Activated naive CD4-positive, alpha-beta T cell (primary cell): ENCODE measurements at places on chromosomes 13 and 19.

DNA sequence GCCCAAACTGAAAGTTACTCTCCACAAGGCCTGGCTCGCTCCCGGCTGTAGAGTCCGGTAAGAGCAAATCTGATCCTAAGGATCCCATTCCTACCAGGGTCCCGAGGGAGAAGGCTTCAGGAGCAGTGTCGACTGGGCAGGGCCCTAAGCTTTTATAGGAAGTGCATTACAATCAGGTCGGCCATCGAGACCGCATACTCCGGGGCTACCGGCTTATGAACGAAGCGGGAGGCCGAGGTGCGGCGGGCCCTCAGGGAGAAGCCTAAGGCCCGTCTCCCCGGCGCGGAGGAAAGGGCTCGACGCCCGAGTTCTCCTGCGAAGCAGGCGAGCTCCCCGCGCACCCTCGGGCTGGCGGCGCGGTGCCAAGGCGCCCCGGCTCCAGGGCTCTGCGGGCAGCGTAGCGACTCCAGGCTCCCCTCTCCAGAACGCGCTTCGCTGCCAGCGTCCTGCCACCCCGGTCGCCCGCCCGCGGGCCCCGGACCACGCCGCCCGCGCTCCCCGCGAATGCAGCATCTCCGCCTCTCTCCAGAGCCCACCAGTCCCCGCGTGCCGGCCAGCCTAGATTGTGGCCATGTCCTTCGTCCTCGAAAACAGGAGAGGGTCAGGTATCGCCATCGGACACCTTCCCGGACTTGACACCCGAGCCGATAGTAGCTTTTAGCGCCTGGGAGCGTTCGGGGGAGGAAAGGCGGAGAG is 1.4 kb downstream of the EFNB2 start:
- no peak for DNase-seq

DNA sequence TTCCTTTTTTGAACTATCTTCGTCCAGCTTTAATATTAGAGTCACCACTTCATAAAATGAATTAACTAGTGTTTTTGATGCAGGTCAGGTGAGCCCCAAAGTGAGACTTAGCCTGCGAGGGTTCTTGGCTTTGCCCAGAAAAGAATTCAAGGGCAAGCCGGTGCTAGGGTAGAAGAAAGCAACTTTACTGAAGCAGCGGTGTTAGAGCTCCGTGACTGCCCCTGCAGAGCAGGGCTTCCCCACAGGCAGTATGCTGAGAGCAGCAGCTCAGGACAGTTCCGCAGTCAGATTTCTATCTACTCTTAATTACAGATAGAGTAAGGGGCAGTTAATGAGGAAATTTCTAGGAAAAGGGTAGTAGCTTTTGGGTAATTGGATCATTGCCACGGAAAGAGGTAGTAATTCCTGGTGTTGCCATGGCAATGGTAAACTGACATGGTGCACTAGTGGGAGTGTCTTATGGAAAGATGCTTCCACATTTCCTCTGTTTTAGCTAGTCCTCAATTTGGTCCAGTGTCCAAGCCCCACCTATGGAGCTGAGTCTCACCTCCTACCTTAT is 432.2 kb upstream of the ZNF507 start:
- DNase-seq = no peak

DNA sequence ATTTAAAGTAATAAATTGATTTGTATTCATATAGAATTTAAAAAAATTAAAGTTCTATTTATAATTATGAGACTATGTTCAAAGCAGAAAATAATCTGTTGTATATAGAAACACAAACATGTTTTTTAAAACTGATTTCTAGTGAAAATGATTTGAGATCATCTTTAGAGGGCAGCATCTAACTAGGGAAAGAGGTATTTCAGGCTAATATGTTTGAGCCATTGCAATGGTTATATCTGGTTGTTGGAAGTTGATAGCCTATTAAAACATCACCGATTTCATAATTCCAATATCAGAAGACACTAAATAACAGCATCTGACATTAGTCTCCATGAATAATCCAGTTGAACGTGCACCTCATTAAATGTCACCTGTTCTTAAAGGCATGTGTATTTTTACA is 79.8 kb upstream of the SLITRK6 start:
- no peak for DNase-seq

- DNase-seq = no peak
Measured at GRCh38 chr13:27120011-27120410, 51.6 kb downstream of the USP12 start.

GRCh38 chr13:53490752-53491151 is 462.1 kb downstream of the OLFM4 start:
- DNase-seq = no peak
